ENCODE measurements at places on chromosomes 2 and 18.

DNA sequence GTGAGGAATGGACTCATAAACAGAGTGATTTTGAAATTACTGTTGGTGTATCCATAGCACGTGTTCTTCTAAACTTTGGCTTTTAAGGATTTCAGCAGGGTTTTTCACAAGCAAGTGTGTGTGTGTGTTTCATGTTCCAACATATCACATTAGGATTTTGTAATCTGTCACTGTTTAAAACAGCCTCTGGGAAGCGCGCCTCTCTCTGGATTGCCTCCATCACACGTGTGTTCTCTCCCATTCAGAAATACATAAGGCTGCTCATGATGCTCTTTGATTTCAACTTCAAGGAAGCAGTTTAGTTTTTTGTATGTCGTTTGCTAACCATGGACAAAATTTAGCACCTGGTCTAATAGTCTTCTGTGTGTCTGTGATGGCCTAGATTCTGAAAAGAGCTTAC lies 370.4 kb downstream of the MTX2 start:
- no peak for DNase-seq

GRCh38 chr2:230912046-230912445 lies 13.0 kb downstream of the GPR55 start:
- no peak for DNase-seq

GRCh38 chr2:45388541-45389100 lies 222.4 kb downstream of the SRBD1 start:
- no peak for DNase-seq

- DNase-seq: no peak
These were observed 830 bp downstream of the DNER start for GRCh38 chr2:229713371-229714079.

- no peak for DNase-seq
These were observed 1.6 kb downstream of the NEU4 start for GRCh38 chr2:241810307-241811200.

DNA sequence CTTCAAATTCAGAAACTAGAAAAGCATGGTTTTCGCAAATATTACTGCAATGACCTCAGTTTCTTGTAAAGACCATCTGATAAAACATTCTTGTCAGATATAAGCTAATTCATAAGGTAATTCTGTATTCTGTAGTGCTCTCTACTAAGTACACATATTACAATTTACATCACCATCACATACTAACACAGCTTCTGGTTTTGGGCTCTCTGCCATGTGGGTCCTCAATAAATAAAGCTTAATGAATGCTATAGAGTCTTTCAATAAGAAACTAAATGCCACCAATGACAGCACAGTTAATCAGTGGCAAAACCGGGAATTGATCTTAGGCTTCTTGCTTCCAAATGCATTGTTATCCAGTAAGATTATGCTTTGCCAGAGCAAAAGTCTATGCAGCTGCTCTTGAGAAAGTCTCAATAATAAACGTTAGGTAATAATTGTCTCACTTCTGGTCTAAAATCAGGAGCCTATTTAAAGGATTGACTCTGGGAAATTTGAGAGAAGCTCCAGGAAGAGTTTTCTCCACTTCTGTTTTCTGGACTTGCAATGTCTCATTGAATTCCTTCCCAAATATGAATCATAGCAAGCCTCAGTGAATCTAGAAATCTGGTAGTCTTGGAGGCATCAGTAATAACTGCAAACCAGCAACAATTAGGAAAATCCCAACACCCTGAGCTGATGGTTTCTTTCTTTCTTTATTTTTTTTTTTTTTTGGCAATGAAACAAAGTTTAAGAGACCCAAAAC lies 67.9 kb upstream of the RAPGEF4 start:
- no peak for DNase-seq

- no peak for DNase-seq
These were observed 156.9 kb downstream of the CCBE1 start for GRCh38 chr18:59540346-59540745.

DNA sequence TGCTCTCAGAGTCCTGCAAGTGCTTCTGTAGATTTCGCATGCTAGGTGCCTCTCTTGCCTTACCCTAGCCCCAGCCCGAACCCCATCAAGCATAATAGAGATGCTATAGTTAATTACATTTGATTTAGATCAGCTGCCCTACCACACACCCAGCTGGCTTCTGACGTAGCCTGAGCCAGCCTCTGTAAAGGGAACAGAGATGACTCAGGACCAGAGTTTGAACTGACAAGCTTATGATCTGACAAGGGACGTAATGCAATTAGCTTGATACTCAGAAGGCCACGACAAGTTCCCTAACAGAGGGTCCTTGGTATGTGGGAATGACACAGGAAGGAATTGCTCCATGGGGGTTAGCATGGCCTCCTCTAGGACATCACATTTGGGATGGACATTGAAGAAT lies 126.6 kb downstream of the LRATD1 start:
- DNase-seq: no peak

- no peak for DNase-seq
These were observed 1399.6 kb upstream of the ZEB2 start for GRCh38 chr2:145919477-145919876.

- no peak for DNase-seq
These were observed 158.0 kb upstream of the KLHL14 start for GRCh38 chr18:32930695-32931301.

All from stimulated activated CD8-positive, alpha-beta memory T cell treated with anti-CD3 and anti-CD28 coated beads, Interleukin-12 subunit alpha, Interleukin-12 subunit beta, amount 100 ng/mL, for 4 hours (primary cell).